ENCODE measurements at places on chromosomes 4 and X.

DNA sequence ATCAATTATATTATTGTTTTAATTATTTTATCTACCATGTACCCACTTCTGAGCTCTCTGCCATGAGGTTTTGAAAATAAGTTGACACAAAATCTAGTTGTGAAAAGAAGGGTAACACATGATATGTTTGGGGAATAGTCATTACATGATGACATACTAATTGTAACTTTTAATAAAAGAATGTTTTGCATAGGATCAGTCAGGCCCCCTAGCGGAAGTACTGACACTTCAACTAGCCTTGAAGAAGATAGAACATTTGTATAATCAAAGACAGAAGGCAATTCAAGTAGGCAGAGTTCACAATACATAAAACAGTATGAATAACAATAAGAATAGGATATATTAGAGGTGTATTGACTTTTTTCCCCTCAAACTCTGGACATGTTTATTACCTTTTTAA, 1191.0 kb upstream of the AGA start:
- no peak for DNase-seq

DNA sequence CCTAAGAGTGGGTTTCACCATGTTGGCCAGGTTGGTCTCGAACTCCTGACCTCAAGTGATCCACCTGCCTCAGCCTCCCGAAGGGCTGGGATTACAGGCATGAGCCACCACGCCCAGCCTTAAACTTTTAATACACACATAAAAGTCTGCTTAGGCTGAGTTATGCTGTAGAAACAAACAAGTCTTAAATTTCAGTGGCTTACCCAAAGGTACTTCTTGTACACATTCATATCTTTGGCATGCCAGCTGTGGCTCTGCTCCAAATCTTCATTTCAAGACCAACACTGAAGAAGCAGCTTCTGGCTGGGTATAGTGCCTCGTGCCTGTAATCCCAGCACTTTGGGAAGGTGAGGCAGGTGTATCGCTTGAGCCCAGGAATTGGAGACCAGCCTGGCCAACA, 80.3 kb downstream of the PPEF2 start:
- no peak for DNase-seq

DNA sequence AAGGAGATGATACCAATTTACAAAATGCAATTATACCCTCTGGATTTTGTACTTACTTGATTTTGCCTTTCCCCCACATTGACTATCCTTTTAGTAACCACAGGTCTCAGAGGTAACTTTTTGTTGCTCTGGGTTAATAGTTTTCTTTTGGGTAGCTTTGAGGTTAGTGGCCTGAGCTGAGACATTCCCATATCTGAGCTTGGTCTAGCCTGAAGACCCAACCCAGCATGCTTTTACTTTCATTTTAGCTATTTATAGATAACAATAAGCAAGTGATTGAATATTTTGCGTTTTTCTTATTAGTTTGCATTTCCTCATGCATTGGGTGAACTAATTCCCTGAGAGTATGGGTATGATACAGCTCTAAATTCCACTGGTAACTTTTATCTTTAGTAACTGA, 11.8 kb downstream of the HTN1 start:
- no peak for DNase-seq

GRCh38 chr4:47786958-47787370, 50.9 kb downstream of the CORIN start:
- no peak for DNase-seq

- no peak for DNase-seq
Observed at GRCh38 chr4:114479595-114479994, 119.0 kb upstream of the UGT8 start.

DNA sequence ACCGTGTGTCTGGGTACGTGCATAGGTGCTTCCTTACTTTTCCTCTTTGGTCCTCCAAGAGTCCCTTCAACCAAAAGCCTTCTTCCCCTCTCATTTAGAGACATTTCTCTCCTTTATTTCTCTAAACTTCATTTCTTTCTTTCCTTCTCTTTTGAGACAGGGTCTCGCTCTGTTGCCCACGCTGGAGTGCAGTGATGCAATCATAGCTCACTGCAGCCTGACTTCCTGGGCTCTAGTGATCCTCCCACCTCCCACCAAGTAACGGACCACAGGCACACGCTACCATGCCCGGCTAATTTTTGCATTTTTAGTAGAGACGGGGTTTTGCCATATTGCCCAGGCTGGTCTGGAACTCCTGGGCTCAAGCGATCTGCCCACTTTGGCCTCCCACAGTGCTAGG, 42.2 kb downstream of the ACOX3 start:
- no peak for DNase-seq

GRCh38 chrX:13069771-13070416, 25.5 kb upstream of the FAM9C start:
- DNase-seq = no peak

GRCh38 chr4:41164405-41164804, 49.9 kb downstream of the APBB2 start:
- no peak for DNase-seq

DNA sequence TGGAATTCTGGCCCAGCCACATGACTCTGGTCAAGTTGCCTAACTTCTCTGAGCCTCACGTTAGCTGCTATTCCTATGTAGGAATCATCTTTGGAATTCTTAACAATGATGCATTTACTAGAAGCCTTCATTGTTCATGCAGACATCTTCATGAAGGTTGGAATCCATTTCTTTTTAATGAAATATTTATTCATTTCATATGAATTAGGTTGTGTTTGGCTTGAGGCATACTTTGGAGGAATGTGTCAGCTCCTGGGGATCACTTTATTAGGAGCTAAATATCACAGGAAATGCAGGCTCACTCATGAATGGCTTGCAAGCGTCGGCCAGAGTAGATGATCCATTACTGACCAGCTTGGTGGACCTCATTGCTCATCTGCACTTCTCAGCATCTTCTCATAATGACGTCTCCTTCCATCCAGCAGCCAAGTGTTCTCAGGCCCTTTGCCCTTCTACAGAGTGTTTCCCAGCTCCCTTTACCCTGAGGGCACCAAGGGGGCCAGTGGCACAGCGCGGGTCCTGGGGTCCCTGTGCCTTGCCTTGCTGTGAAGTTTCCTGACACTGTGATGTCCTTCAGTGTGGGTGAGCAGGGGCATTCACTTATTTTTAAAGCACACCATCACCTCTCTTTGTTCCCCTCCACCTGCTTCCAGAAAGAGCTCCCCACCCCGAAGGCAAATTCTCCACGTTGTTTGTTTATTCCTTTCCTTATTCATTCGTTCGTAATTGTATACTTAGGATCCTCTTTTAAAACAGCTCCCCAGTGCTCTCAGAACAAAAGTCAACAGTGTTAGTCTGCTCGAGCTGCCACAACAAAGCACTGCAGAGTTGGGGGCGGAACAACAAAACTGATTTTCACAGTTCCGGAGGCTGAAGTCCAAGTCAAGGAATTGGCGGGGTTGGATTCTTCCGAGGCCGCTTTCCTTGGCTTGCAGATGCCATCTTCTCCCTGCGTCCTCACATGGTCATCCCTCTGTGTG, 106.8 kb downstream of the STK32B start:
- no peak for DNase-seq

- no peak for DNase-seq
Observed at GRCh38 chr4:36328130-36328529, 46.7 kb downstream of the DTHD1 start.

GRCh38 chr4:153260132-153260531, 55.9 kb downstream of the TRIM2 start:
- DNase-seq = no peak

DNA sequence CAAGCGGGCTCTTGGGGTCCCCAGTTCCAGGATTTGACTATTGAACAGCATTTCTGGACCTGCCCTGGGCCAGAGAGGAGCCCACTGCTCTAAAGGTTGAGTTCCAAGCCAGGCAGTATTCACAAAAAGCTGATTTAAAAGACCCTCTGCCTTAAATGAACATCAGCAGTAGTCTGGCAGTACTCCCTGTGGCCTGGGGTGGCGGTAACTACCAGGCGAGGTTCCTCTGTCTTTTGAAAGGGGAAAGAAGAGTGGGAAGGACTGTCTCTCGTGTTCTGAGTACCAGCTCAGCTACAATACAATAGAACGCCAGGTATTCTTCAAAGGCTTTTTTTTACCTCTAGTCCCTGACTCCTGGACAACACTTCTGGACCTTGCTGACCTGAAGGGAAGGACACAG, 456.4 kb upstream of the TEX13C start:
- DNase-seq = no peak

DNA sequence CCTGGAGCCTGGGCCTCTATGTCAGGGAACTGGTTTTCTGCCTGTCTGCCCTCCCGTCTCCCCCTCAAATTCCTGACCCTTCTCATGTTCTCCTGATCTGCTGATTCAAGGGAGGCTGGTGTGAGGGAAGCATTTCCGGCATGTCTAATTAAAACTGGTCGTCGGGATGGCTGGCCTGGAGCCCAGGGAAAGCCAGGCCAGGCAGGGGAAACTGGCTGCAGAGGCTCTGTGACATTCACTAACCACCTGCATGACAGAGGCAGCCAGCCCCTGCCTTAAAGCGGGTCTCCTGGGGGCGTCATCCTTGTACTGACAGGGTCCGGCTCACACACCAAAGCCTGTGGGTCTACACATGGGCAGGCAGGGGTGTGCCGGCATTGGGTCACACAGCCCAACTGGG, 35.2 kb downstream of the ABLIM2 start:
- DNase-seq = no peak

- DNase-seq = no peak
Observed at GRCh38 chr4:79871961-79872360, 201.1 kb downstream of the ANTXR2 start.
